ENCODE measurements at places on chromosomes 7 and 10.

- DNase-seq: no peak
Measured at GRCh38 chr7:152369518-152369917, 66.3 kb downstream of the KMT2C start.

GRCh38 chr7:22858640-22859561 is 36.3 kb upstream of the TOMM7 start:
- no peak for DNase-seq

DNA sequence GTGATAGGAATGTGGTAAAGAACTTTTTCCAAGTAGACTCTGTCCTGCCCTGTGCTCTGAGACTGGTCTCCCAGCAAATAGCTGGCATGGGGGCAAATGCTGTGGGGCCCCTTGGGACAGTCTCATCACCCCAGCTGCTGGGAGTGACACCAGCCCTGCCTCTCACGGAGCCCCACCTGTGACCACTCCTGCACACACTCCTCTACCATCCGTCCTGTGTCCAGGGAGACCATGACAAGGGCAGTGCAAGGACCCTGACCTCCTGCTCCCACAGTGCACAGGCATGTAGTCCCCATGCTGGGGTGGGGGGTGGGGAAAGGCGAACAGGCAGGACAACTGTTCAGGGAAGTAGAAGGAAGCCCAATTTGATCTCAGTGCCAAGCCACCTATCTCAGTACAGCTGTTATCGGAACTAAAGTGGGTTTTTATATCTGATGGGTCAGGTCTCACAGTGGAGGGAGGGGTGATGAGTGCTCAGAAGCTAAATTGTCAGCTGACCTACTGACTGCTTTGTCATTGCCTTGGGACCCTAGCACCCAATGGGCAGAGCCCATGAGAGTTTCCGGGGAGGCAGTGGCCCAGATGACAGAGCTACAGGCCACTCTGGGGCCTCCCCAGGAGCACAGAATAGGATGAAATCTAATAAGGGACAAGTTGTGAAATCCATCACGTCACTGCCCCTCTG is 24.5 kb downstream of the VSTM4 start:
- DNase-seq: no peak

- DNase-seq: no peak
Measured at GRCh38 chr7:151433721-151434400, 6.1 kb downstream of the CRYGN start.

DNA sequence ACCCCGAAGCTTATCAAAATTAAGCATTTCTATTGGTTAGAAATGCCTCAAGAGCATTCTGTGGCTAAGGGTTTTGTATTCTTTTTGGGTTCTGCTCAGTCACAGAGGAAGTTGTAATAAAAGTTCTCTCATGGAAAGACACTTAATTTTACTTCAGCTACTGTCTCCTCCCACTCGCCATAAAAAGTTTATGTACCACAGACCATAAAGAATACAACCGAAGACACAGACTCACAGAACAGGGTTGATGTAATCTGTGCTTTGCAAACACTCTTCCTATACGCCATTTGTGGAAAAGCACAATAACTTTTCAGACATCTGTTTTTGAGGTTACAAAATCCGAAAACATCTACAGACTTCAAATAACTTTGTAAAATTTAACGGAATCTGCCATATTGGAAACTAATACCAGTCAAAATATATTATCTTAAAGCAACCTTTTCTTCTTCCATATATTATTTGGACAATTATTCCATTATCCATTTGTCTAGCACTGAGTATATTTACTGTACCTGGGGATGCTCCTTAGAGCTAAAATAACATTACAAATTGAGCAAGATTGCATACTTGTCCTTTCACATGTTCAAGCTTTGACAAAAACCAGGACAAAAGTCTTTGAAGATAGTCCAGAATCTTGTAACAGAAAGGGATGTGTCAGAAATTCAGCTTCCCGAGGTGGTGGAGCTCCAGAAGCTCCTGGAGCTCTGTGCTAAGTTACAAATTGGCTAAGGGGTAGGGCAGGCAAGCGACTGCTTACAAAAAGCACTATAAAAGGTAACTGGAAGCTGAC is 219.0 kb upstream of the MEOX2 start:
- no peak for DNase-seq

DNA sequence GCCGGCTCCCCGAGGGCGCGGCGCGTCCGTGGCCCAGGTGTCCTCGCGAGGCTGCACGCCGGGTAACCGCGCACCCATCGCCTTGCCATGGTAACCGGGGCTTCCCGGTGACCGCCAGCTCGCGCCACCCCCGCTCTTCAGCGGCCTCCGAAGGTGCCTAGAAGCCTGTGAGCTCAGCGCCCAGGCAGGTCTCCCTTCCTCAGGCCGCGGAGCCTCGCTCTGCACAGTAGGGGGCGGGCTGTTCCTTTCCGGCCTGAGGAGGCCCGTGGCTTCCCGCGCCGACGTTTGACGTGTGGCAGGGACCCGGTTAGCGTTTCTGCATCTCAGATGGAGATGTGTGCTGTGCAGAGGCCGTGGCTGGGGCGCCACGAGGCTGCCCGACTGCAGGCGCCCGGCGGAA is 117.1 kb downstream of the DYNC2I1 start:
- DNase-seq: no peak

- DNase-seq: no peak
Measured at GRCh38 chr7:36224934-36225858, 72.1 kb downstream of the EEPD1 start.

All from stimulated activated effector memory CD8-positive, alpha-beta T cell treated with anti-CD3 and anti-CD28 coated beads, Interleukin-12 subunit alpha, Interleukin-12 subunit beta, amount 100 ng/mL, for 72 hours (primary cell).